Jurkat, Clone E6-1 (cell line): ENCODE measurements at places on chromosomes 16 and 17.

DNA sequence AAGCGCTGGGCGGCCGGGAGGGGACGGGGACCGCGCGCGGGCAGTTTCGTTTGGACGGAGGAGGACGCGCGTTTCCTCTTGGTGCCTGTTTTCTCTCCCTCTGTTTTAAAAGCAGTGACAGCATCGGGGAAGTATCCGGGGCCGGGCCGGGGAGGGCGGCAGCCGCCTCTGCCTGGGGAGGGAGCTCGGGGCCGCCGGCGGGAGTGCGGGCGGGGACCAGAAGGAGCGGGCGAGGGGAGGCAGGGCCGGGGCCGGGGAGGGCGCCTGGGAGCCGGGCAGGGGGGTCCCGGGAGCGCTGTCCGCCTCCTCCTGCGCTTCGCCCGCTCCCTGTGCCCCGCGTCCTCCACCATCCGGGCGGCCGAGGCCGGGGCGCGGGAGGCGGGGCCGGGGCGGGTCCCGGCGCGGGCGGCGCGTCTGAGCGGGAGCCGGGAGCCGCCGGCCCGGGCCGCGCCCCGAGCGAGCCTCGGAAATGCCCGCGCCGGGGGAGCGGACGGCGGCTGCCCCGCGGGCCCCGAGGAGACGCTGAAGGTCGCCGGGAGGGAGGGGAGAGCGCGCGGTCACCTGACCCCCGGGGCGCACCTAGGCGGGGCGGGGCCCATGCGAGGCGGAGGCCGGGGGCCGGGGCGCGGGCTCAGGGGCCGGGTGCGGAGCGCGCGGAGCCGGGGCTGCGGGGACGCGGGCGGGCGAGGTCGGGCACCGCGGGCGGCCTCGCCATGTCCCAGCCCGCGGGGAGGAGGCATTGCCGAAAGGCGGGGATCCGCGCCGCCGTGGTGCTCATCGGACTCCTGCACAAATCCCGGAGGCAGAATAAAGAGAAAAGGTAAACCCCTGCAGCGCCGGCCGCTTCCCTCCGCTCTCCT, 57.3 kb downstream of the RAP1GAP2 start:
- no peak for DNase-seq

DNA sequence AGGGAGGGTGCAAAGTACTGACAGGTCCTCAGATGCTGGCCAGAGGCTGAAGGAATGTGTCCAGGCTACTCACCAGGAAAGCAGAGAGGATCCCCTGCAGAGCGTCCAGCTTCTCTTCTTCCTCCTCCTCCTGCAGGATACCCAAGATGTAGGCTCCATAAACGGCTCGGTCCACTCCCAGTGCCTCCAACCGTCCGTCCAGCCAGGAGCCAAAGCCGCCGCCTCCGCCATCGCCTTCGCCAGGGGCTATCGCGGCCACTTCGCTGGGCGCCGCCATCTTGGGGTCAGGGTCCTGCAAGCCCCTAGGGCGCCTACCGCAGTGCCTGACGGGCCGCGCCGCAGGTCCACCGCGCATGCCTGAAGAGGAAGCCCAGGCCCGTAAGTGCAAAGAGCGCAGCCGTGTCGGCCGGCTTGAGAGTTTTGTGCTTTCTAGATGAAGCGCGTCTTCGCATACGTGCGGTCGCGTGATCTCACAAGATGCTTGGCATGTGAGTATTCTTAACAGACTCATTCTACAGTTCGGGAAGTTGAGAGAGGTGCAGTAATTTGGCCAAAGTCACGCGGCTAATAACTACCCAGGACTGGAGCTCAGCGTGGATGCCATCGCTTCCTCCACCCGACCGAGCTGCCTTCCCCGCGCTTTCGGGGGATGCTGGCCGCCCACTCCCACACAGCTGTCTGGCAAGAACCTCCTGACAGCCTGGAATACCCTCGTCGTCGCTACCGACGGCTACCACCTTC, at the start of gene CCDC43:
TSS of gene CCDC43 (minus strand) at position 300 of the 741 bp plus-strand sequence. CDS start at position 277, 23 bp downstream.
- DNase-seq: peak; percentile 89

GRCh38 chr17:16044487-16044886, 44.9 kb downstream of the TTC19 start:
- DNase-seq: no peak

DNA sequence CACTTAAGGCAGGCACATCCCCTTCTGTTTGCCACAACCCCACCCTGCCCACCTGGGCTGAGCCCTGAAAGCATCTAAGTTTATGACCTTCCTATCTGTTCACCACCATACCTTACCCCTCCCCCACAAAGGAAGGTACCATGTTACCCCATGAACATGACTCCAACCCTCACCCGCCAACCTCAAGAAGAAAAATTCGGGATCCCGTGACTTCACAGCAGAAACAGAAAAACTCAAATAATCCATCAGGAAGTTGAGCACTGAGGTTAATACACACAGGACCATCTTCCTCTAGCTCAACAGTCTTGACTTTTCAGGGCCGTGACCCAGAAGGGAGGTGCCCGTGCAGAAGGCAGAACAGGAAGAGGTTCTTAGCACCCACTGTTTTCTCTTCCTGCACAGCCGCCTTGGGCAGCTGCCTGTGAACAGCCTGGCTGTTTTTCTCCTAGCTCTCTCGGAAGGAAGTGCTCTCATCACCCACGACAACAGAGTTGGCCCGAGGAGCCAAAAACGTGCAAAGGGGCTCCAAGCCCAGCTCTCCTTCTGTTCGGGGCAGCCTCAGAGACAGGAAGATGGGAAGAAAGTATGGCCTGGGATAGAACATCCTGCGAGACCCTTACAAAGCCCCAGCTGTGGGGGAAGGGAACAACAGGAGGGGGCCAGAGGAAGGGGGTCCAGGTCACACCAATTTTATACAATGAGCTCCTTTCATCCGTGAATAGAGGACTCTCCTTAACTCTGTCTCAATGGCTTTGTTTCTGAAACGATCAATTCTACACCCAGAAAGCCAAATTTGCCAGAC, 101.1 kb downstream of the XYLT1 start:
- peak; percentile 73 for DNase-seq

DNA sequence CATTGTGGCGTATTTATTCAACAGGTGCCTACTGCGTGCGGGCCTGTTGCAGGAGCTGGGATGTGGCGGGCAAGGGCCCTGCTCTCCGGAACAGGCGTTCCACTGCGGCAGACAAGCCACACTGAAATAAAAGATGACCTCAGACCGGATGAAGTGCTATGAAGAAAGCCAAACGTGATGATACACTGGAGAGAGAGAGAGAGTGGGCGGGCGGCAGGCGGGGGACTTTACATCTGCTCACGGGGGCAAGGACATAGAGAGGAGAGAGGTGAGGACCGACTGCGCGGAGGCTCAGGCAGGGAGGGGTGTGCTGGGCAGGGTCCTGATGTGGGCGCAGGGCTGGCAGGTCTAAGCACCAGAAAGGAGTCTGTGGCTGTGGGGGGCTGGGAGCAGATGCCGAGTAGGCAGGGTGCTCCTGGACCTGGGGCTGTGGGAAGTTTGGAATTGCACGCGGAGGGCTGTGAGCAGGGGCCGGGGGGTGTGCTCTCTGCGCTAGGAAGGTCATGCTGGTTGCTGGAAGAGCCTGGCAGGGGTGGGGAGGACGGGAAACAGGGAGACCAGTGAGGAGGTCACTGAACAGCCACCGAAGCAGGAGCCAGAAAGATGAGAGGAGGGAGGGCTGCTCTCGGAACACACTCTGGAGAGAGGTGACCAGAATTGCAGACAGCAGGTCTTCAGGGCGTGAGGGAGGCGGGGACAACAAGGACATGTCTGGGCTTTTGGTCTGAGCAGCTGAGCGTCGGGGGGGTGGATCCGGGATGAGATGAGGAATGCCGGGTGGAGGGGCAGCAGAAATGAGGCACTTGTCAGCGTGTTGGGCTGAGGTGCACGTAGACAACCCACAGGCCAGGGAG, 9.9 kb downstream of the MXRA7 start:
- no peak for DNase-seq

GRCh38 chr17:56596691-56597494, 3.4 kb downstream of the NOG start:
- DNase-seq: no peak

GRCh38 chr16:26120729-26121128, 429.0 kb downstream of the HS3ST4 start:
- no peak for DNase-seq

- no peak for DNase-seq
Observed at GRCh38 chr16:50600582-50601283, 52.5 kb downstream of the NKD1 start.

- DNase-seq: no peak
Observed at GRCh38 chr17:36057911-36058310, 6.2 kb upstream of the CCL18 start.

DNA sequence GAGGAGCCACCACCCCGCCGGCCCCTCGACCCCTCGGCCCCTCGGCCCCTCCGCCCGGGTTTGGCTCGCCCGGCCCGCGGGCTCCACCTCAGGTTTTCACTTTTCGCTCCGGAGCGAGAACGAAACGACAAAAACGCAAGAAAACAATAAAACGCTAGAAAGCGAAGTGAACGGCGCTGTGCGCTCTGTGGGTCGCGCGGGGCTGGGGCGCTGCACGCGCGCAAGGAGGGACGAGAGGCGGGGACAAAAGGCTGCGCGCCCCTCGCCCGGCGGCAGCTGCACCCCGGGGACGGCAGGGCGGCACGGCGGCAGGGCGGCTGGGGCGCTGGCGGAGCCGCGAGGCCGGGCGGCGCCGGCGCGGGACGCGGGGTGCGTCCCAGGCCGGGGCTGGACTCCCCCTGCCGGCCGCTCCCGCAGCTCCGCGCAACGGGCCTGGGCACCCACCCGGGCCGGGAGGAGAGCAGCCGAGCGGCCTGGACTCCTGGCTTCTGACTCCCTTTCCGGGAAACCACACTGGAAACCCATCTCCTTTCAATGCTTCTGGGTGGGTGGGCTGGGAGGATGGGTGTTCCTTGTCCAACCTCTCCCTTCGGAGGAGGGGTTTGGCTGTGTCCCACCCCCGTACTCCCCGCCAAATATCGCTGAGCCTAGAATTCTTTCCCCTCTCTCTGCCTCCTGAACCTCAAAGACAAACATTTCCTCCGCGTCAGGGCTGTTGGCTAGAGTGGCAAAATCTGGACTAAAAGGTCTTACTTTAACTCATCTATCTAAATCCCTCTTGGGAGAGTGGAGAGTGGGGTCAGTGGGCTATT, 9.9 kb downstream of the TBX2 start:
- DNase-seq: no peak

GRCh38 chr17:51706093-51706492, 445.7 kb downstream of the UTP18 start:
- DNase-seq: no peak

GRCh38 chr17:82734987-82735866, at the start of gene FN3K:
Gene FN3K, plus strand, starts transcription at chr17:82735615. Its CDS starts 22 bp downstream, at chr17:82735637.
- DNase-seq: no peak

DNA sequence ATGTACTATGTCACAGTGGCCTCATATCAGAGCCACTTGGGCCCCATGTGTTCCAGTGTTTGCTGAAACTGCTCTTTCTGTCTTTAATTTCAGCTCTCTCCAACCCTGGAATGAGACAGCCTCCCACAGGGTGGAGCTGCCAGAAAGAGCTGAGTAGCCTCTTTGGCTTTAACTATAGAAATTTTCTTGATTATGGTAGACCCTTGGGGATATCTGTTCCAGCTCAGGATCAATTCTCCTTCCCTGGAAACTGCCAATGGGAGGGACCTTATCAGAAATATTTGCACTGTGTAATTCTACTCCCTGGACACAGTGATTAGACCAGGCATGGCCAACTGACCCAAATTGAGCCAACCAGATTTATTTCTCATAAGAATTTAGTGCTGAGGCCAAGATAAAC, 39.0 kb upstream of the KDM8 start:
- DNase-seq: no peak

DNA sequence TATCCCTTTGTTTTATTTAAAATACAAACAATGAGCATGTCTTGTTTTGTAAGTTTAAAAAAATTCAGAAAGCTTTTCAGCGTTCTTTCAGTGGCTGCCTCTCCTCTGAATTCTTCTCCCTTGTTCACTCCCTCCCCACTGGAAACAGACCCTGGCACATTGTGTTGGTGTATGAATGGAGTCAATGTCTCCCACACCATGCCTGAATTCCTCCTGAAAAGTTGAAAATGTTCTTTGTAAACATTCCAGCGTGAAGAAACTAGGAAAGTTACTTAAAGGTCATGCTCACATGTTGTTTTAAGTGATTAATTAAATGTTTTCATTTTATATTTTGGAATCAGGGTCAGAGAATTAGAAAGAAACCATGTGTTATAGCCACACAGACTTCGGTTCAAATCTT, 136.9 kb upstream of the DYNLRB2 start:
- no peak for DNase-seq

DNA sequence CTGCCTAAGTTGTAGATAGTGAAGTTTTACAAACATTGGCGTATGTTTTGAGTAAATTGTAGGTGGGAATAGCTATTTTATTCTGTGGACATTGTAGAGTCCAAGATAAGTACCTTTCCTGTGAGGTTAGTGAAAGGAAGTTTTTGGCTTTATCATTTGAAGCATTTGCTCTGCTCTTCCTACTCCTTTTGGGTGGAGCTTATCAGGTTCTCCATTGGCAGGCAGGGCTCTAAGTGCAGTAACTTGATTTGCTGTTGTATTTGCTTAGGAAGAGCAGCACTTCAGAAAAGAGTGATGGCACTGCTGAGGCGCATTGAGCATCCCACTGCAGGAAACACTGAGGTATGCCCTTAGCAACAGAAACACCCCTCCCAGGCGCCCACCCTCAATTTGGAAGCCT, 70.1 kb downstream of the OMG start:
- DNase-seq: no peak

DNA sequence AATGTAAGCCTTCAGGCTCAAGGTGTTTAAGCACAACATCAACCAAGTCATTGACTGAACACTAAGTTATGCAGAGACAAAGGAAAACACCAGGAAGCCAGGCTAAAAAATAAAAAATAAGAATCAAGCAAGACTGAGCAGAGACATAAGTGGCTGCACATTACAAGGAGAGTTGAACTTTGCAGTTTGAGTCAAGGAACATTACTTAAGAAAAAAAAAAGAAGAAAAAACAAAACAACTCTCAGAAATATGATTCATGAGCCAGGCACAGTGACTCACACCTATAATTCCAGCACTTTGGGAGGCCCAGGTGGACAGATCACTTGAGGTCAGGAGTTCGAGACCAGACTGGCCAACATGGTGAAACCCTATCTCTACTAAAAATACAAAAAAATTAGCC, 168.1 kb downstream of the C16orf95 start:
- no peak for DNase-seq

DNA sequence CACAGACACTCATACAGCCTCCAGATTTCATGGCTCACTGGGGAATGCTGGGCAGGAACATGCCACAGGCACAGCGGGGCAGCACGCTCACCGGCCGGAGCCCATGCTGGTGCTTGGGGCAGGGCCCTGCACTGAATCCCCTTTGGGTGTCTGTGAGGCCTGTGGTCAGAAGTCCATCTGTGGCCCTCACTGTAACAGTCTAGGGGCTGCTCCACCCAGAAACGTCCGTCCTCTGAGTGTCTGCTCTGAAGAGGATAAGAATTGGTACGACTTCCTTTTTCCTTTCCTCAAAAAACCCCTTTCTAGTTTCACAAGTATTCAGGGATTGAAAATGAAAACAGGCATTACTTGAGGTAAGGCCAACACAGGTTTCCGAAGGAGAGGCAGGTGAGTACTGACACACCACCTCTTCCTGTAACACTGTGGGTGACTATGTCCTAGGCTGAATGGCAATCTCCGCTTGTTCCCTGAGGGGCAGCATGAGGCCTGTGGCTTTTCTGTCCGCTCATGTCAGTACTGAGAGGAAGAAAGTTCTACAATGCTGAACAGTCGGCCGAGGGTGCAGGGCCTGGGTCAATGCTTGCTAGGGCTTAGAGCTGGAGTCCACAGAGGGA, 42.5 kb downstream of the TMEM11 start:
- DNase-seq: no peak

- no peak for DNase-seq
Observed at GRCh38 chr17:57902800-57903759, 52.1 kb downstream of the CUEDC1 start.

GRCh38 chr16:1213796-1214372, 11.2 kb downstream of the TPSG1 start:
- no peak for DNase-seq

GRCh38 chr16:57244463-57244766, 644 bp upstream of the ARL2BP start:
- no peak for DNase-seq
